GM23248 (cell line): ENCODE measurements at places on chromosomes 2 and 18.
A peak's percentile ranks its signal among the peaks of the same experiment; 100 is the strongest.

DNA sequence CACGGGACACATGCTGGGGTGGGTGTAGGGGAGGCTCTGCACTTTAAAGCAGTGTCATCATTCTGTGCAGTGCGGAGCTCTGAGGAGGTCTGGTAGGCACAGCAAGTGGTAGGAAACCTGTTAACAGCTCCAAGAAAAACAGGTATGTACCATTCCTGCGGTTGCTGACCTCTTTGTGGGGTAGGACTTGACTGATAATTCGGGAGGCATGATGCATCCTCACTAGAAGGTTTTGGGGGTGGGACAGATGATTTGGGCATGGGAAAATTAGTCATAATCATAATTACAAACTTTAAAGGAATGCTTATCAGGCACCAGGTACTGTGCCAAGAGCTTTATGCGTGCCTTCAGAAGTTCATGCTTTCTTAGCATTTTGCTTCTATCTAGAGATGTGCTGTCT, 9.7 kb downstream of the DOK1 start:
- DNase-seq: peak; percentile 68

GRCh38 chr18:36564841-36565240, 264.0 kb downstream of the TPGS2 start:
- DNase-seq: no peak

DNA sequence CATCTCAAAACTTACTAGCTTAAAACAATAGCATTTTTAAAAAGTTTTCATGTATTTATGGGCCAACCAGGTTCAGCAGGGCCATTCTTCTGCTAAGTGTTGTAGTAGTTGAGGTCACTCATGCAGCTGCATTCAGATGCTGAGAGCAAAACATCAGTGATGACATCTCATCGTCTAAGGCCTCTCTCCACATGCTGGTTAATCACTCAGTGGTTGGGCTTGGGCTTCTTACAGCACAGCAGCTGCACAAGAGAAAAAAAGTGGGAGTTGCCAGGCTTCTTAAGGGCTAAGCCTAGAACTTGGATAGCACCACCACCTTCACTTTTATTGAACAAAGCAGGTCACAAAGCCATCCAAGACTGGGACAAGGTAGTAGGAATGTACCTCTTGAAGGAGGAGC, 190.3 kb downstream of the IRS1 start:
- DNase-seq: peak; percentile 83

DNA sequence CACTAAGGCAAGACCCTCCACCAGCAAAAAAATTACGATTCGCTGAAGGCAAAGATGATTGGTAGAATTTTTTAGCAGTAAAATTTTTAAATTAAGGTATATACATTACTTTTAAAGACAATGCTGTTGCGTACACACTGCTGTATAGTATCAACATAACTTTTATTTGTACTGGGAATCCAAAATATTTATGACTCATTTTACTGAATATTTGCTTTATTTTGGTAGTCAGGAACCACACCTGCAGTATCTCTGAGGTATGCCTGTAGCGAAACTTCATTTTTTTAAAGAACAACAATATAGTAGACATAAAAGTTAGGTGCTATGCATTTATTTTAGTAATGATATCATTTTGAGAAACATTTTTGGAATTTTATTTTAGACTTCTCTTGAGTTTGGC, 57.8 kb downstream of the GALNT1 start:
- DNase-seq: no peak

DNA sequence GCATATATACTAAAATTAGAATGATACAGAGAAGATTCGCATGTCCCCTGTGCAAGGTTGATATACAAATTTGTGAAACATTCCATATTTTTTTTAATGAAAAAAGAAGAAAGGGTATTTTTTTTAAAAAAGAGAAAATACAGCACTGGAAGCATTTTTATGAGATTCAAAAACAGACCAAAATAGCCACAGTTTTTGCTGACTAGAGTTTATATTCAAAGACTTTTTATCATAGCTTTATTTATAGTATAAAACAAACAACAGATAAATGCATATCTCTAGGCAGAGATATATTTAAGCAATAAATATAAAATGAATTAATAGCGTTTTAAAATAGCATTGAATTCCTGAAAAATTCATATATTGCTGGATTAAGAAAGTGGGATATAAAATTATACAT, 436.5 kb upstream of the ACVR2A start:
- no peak for DNase-seq

- peak; percentile 20 for DNase-seq
Observed at GRCh38 chr2:121398853-121399252, 113.9 kb upstream of the TFCP2L1 start.
